ENCODE measurements at places on chromosomes 4 and X.

DNA sequence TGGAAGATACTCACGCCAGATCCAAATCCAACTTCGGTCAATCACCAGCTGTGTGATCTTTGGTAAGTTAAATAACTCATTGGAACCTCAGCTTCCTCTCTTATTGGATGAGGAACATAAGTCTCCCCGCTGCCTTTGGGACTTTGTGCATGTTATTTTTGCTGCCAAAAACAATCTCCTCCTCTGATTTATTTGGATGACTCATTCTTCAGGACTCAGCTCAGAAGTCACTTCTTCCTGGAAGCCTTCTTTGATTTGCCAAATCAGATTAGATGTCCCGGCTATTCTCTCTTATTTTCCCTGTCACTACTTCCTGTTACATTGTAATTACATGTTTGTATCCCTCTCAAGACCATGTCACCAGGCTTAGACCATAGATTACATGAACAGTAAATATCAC lies 138.0 kb upstream of the BOD1L1 start:
- DNase-seq: no peak

- no peak for DNase-seq
Observed at GRCh38 chrX:460116-460515, 73.4 kb upstream of the PPP2R3B start.

GRCh38 chrX:154121961-154122360 lies 22.1 kb upstream of the OPN1LW start:
- DNase-seq: no peak

DNA sequence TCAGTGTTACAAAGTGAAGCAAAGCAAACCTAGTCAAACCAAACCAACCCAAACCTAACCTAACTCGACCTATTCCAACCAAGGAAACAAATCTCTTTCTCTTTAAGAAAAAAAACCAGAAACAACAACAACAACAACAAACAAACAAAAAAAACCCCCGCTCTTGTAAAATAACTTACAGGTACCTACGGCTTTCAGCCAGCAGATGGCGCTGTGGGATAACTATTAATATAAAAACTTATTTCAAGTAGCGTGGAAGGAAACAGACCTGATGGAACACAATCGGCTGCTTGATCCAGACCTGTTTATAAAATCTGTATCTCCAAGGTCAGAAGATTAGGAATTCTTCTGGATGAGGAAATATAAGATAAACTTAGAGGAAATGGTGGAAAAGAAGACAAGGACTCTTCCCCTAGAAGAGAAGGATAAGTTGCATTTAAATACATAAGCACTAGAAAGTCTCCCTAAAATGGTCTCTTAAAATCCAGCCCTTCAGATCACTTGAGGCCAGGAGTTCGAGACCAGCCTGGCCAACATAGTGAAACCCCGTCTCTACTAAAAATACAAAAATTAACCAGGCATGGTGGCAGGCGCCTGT lies 34.4 kb upstream of the CDKL5 start:
- DNase-seq: peak; percentile 44

DNA sequence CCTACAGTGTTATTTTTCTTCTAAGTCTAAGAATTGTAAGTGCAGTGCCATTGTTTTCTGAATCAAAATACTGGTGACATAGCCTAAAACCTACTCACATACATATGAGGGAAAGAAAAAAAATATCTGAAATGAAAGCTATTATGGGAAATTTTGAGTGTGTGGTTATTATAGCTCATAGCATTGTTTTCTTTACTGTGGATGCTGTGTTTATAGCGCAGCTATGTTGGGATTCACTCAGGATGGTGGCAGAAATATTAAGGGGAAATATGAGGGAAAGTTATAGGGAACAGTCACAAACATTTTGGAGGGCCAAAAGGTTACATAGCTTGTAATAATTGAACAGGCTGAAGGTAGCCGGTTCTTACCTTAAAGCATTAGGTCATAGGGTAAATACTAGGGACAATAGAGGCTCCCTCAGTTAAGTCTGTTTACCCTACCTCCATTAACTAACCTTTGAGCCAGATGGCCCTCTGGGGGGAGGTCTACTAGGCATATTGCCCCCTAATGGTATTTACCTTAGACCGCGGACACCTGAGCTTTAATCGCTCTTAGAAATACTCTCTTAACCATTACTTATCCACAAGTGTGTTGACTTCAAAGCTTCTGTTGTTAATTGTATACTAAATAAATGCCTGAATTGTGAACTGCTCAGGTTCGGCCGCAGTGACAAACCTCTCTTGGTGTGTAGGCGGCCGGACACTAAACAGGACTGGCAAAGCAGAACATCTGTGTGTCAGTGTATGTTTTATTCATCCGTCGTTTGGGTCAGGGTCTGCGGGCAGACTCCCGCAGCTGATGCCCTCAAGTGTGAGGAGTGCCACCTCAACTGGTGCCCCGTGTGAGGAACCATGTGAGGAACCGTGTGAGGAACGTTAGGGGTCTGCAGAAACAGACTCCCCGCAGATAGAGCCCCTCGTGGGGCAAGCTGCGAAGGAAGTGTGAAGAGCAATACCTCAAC lies 21.3 kb upstream of the SULT1B1 start:
- no peak for DNase-seq

DNA sequence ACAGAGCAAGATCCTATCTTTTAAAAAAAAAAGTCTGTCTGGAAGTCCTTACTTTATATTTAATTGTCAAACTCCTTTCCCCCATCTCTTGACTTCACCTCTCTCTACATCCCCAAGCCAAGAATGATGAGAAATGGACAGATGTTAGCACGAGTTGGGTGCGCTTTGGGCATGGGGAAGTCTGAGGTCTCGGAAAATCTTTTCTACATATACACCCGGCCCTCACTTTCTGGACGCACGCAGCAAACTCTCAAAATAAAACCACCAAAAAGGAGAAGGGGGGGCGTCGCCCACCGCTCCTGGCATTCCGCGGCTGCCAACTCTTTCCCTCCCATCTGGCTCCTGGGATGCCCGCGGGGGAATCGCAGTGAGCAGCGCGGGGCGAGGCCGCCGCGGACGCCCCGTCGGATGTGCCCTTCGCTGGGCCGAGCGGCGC lies 756 bp downstream of the IGFBP7 start:
- no peak for DNase-seq

- no peak for DNase-seq
Observed at GRCh38 chrX:1453395-1453783, 680 bp upstream of the ASMTL start.

DNA sequence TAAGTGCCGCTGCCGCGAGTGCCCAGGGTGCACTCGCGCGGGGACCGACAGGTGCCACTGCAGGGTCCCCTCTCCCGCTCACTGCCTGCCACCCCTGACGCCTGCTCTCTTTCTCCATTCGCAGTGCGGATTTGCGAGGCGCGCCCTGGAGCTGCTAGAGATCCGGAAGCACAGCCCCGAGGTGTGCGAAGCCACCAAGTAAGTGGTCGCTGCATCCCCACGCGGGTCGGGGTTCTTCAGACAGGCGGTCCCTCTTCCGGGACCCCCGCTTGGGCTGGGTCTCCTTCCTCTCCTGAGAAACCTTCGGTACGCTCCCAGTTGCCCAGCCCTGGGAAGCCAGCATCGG lies 547 bp downstream of the GUCY1A1 start:
- DNase-seq: peak; percentile 23

DNA sequence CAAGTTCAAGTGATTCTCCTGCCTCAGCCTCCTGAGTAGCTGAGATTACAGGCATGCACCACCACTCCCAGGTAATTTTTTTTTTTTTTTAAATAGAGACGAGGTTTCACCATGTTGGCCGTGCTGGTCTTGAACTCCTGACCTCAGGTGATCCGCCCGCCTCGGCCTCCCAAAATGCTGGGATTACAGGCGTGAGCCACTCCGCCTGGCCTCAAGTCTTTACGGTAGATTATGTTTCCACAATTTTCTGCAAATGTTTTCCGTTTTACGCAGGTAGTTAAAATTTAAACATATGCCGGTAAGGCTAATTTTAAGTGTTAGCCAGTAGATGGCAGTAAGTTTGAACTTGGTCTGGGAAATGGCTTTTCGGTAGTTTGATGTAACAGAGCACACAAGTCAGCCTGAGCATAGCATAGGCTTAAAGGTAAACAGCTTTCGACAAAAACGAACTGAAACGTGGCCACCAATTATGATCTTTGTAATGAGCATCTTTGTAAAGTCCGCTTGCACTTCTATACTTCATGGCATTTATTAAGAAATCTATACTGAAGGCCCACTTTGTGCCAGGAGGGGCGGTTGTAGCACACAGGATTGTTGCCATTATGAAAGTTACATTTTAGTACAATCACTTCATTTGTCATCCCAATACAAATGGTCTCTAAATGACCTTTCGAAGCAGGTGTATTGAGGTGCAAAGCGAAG lies 31.1 kb downstream of the CCKAR start:
- DNase-seq: no peak

GRCh38 chr4:39658756-39659155 lies 20.1 kb upstream of the SMIM14 start:
- DNase-seq: no peak

GRCh38 chrX:53433651-53434639 lies at the start of gene HSD17B10:
HSD17B10 (minus strand) TSS chrX:53434370; CDS start chrX:53434345, 25 bp downstream.
- DNase-seq: peak; percentile 88

GRCh38 chr4:77701121-77701520 lies 95.5 kb downstream of the CXCL13 start:
- no peak for DNase-seq

DNA sequence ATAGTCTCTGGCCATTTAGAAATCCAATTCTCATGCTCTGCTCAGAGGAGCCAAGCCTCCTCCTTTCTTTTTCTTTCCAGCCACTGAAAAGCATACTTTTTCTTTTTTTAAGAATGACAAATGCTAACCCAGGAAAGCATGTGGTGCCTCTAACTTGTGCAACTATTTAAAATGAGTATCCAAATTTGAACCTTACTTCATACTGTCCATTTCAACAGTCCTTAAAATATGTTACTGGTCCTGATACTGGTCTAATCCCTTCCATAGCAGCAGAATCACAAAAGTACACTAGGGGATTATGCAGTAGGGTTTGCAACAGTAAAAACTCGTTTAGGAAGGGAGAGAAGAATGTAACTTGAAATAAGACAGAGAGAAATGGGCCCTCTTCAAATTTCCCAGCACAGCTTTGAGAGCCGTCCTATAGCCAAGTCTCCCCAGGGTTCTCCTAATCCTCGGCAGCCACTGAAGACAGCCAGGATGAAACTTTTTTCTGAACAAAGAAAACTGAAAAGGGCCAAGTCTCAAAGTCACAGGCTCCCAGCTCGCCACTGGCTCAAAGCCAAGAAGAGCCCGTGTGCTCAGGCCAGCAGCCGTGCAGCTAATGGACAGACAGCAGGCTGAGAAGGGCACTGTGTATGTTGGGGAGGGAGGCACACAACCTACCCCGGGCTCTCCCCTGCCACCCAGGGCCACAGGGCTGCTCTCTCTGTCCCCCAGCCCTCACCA lies 39.5 kb downstream of the GPC4 start:
- DNase-seq: no peak

All from activated naive CD8-positive, alpha-beta T cell treated with anti-CD3 and anti-CD28 coated beads, Interleukin-2, amount 50 U/mL, for 24 hours (primary cell).